ENCODE measurements at places on chromosomes 3 and 15.

GRCh38 chr3:71701251-71701762 is 23.9 kb downstream of the EIF4E3 start:
- no peak for DNase-seq

- DNase-seq = no peak
Observed at GRCh38 chr3:149495581-149496125, 21.2 kb downstream of the TM4SF4 start.

GRCh38 chr3:33962396-33962795 is 164.0 kb downstream of the PDCD6IP start:
- DNase-seq = no peak

- DNase-seq = no peak
Observed at GRCh38 chr3:198051836-198052235, 91.8 kb downstream of the LMLN start.

DNA sequence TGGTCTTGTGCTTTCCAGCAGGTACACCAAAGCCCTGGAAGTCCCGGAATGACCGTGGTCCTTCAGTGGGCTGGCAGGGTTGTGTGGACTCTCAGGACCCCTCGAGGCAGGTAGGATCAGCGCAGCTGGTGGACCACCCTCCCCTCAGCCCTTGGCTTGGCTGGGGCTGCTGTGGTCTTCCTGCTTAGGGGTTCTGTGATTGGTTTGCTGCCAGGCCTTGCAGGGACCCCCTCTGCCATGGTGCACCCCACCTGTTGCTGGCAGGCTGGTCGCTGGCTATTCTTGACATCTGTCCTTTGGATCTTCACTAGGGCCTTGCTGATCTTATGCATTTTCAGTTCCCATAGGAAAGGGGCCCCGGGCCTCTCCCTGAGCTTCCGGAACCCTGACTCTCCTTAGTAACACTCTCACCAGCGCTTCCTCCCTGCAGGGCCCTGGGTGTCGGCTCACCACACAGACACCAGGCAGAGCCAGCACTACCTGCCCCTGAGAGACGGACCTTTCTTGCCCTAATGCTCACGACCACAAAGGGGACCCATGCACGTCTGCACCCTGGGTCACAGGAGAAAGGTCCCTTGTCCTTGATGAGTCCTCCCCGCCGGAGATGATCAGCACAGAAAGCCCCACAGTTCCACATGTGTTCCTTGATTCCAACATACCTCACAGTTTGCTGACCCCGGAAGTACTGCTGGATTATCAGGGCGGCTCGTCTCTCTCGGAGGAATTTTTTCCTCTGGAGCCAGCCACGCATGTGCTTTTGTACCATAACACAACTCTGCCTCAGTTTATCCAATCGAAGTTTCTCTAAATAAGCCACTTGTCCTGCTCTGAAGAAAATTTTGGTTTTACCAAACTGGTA is 51.7 kb downstream of the MYO5C start:
- DNase-seq = no peak

DNA sequence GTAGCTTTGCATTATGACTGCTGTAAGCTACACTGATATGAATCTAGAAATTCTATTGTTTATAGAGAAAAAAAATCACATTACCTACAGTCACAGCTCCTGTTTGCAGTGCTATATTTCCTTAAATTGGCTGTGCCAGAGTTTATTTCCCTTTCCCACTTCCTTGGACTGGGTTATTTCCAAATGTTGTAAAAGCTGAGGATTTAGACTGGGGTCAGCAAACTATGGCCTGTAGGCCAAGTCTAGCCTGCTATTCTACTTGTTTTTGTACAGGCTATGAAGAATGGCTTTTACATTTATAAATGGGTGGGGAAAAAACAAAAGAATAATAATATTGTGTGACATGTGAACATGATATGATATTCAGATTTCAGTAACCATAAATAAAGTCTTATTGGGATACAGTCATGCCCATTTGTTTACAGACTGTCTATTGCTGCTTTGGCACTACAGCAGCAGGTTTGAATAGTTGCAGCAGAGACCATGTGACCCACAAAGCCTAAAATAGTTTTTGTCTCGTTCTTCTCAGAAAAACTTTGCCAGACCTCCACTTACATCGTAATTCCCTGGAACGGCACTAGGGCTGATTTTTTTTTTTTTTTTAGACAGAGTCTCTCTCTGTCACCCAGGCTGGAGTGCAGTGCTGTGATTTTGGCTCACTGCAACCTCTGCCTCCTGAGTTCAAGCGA is 7.8 kb downstream of the GLDN start:
- no peak for DNase-seq

GRCh38 chr3:45802146-45802545 is 5.8 kb upstream of the SLC6A20 start:
- no peak for DNase-seq

- DNase-seq = no peak
Observed at GRCh38 chr15:101152914-101153313, 98.9 kb downstream of the CHSY1 start.

GRCh38 chr3:38992117-38992760 is 59.5 kb downstream of the SCN11A start:
- no peak for DNase-seq

GRCh38 chr3:3196148-3196861 is 16.8 kb upstream of the CRBN start:
- no peak for DNase-seq

- no peak for DNase-seq
Observed at GRCh38 chr15:81163961-81164800, 30.1 kb downstream of the CFAP161 start.

GRCh38 chr3:70684701-70685100 is 372.3 kb upstream of the MDFIC2 start:
- no peak for DNase-seq

DNA sequence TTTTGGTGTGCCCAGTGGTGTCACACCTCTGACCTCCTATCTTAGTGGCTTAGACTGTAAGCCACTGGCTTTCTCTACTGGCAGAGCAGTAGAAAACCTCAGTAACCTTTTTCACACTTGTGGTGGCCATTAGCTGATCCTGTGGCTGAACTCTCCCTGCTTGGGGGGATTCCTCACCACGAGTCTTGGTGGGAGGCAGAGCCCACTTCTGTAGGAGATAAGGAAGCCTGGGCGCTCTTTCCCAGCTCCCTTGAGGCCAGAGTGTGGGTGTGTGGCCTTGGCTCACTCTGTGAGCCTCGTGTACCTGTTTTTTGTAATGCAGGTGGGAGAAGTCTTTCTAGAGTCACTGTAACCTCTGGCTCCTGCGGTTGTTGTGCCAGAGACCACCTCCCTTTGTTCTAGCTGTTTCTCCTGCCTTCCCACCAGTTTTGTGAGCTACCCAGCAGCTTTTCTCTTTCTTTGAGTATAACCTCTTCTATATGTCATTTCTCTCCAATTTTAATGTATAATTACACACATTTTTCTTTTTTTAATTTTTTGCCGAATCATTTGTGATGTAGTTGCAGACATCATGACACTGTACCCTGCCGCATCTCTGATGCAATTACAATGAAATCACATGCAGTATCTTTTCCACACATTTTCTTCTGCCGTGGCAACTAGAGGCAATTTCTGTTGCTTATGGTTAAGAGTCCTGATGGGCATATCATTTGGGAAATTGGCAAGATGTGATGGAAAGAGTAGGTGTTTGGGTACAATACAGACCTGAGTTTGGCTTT is 13.8 kb downstream of the XCR1 start:
- DNase-seq = no peak

DNA sequence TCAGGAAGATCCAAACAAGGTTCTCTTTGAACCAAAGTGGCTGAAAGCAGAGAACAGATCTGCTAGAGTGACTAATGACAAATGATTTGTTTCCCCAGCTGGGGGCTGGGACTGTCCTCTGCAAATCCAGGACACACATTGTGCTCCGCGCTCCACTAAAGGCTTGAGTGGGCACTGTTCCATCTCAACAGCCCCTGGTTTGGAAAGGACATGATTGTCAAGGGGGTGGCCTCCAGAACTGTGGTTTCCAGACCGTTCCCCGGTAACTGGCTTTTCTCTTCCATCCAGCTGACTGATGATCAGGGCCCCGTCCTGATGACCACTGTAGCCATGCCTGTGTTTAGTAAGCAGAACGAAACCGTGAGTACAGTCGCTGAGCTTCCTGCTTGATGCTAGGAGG is 91.0 kb downstream of the LRTM1 start:
- no peak for DNase-seq

GRCh38 chr3:11019116-11019819 is 26.7 kb downstream of the SLC6A1 start:
- DNase-seq = no peak

DNA sequence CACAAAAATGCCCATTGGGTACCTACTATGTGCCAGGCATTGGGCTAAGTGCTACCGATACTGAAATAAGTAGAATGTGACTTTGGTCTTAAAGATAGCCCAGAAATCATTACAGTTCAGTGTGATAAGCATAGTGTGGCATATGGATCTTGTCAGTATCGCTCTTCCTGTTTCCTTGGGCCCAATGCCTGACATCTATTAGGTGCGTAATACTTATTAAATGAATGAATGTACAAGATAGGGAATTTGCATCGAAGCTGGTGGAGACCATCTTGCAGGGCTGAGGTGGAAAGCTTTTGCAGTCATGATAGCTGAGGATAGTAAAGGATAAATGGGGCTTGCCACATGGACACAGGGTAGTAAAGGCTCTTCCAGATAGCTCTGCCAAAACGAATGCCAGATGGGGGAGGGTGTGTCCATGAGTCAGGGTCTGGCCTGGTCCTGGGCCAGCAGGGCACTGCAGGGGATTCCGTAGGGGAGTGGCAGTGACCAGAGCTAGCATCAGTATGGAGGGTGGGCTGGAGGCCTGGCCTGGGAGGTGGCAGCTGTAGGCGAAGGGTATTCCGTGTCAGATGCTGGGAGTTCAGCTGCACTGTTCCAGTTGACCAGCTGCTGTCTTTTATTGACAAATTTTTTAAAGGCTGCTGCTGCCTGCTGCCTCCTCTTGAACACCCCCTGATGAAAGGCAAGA is 23.5 kb downstream of the TSEN2 start:
- no peak for DNase-seq
